Left hindlimb (tissue), 1 donor: ENCODE measurements at places on chromosomes 2 and 18.
A peak's percentile ranks its signal among the peaks of the same experiment; 100 is the strongest.

- DNase-seq = no peak
Observed at GRCh38 chr2:174777347-174778084, 13.2 kb upstream of the CHRNA1 start.

GRCh38 chr2:47225061-47225783, 70.1 kb upstream of the STPG4 start:
- DNase-seq = peak; percentile 77

DNA sequence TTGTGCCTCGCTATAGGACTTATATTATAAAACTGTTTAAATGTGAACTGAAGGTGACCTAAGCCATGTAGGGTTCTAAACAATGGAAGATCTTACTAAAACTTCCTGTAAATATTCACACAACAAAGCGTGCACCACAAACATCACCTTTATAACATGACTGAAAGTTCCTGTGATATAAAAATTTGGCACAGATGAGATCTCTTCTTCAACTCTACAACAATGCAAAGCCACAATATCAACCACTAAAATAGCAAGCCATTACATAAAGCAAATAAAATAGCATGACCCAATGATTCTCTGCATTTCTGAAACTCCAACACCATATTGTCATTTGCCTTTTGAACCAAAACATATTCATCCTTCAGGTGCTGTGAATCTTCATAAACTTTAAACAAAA, 3.5 kb downstream of the YES1 start:
- no peak for DNase-seq

DNA sequence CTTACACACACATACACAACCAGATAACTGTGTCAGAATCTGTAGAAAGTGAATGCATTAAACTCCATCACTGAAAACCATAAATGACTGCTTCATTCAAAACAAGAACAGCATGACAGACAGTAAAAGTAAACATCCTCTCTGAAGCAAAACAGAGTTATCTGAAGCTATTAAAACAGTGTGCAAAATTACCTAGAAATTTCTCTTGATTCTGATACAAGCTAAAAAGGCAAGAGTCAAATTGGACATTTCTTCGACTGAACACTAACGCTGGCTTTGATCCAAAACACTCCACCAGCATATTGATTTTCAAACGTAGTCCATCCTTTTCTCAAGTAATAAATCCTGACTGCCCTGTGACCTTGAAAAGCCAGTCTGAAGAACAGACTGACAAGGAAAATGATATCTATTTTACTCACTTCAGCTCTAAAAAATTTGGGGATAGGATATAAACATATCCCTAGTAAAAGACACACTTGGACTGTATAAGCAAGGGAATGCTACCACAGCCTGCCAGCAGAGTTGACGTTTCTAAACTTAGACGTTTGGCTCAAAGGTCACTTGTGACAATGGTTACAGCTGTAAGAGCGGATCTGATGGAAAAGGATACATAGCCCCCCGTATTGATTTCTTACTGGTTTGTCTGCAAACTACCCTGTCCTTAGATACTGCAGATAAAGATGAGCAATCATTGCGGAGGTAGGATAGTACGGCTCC, 128.9 kb upstream of the ITGB6 start:
- no peak for DNase-seq

- no peak for DNase-seq
Observed at GRCh38 chr18:67964462-67964861, 447.9 kb upstream of the DSEL start.

- no peak for DNase-seq
Observed at GRCh38 chr2:240532031-240532775, 25.6 kb downstream of the ANKMY1 start.

- no peak for DNase-seq
Observed at GRCh38 chr2:235043762-235044500, 92.1 kb downstream of the SH3BP4 start.

DNA sequence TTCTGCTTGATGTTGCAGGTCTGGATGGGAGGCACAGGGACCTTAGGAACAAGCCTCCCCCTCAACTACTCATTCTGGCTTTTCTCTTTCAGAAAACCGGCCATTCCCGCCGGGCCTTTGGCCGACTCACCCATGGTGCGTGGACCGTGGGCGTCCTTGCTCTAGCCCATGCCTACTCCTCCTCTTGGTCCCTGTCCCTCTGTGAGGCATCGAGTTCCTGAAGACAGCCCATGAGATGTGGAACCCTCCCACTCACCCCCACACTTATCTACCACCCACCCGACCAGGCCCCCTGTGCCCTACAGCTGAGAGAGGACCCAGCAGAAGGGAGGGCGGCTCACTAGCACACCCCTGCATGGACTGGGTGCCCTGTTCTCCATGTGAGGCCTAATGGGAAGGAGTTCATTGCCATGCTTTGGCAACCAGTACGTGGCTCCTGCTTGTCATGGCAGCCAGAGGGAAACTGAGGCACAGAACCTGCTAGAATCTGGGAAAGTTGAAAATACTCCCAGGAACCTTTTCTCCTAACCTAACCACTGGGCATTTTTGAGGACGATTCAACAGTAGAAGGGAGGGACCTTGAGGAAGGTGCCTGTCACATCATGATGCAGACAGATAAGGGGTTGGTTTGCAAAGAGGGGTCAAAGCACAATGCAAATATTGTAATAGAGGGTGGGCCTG, 8.5 kb downstream of the SPEG start:
- DNase-seq = no peak

GRCh38 chr2:235988271-235989015, 179.7 kb downstream of the GBX2 start:
- no peak for DNase-seq

DNA sequence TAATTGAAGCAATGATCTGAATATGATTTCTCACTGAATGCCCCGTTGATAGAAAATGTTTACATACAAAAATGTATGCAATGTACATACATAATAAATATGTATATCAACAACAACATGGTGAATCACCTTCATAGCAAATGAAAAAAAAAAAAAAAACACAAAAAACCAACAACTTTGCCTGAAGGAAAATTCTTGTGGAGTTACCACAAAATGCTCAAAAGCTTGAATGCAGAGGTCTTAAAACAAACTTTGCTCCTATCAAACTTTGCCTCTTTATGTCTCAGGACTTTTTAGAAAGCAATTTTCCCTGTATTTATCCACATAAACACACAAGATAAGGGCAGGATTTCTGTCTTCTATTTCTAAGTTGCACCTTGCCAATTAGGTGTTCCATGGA, 92.9 kb upstream of the SIX2 start:
- no peak for DNase-seq

DNA sequence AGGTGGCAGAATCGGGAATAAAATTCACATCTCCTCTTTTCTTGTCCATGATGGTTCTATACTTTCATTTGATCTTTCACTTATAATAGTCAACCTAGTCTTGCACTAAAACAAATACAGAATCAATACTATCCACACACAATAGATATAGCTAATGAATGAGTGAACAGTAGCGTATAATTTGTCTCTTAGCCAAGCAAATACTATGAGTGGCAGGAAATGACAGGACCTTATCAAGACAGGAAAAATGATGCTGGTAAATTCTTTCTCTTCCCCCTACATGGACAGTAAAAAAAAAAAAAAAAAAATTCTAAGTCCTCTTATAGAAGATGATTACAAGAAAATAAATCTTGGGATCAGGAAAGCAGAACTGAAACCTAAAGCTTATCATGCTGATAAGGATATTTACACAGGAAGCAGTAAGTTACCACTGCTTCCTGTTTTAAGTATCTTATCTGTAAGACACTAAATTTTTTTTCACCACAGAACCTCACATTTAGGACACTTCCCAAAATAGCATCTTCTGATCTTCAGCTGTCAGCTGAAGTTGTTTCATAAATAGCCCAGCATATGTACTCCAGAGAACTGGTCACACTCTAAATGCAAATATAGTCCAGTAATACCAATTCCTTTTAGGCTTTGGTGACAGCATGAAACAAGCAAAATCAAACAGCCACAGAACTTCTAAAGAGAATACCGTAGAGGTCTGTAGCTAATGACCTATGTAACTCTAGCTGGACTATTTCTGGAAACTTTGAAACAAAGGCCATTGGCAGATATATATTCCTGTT, 27.0 kb downstream of the IRS1 start:
- no peak for DNase-seq

GRCh38 chr2:56741601-56742102, 557.9 kb downstream of the CCDC85A start:
- peak; percentile 25 for DNase-seq

GRCh38 chr18:58758046-58758445, 86.8 kb downstream of the MALT1 start:
- no peak for DNase-seq

DNA sequence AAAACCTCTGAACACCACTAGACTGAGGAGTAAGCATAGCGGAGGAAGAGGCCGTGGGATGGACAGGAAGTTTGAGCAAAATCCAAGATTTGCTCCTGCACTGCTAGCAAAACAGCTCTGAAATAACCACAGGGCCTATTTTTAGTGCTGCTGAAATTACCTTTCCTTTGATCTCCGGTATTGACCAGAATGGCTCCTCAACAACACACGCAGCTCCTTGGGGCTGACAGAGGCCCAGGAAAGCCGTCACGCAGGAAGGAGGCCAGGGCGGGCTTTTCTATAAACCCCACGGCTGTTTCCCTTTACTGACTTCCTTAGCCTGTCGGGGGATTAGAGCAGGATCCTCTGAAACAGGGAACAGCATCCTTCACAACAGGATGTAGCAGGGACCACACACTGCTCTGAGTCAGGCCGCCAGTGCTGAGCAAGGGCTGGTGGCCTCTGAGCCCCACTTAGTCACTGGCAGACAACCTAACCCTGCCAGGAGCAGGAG, 80.8 kb upstream of the LCLAT1 start:
- no peak for DNase-seq

DNA sequence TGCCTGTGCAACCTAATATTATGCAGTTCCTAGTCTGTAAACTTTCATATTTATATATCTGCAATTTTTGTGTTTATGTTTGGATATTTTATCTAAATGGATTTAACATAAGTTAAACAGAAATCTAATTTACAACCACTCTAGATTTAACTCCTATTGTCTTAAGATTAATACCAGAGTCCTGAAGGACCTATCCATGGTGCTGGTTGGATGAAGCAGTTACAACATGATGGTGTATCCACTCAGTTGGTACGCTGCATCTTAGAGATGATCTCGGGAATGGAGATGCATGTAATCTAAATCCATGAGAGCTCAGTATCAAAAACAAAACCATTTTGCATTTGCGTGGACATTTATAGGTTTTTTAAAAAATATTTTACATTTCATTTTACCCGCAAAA, 745.9 kb upstream of the SLC8A1 start:
- DNase-seq = no peak

- no peak for DNase-seq
Observed at GRCh38 chr2:158619496-158619895, 162.7 kb downstream of the PKP4 start.

DNA sequence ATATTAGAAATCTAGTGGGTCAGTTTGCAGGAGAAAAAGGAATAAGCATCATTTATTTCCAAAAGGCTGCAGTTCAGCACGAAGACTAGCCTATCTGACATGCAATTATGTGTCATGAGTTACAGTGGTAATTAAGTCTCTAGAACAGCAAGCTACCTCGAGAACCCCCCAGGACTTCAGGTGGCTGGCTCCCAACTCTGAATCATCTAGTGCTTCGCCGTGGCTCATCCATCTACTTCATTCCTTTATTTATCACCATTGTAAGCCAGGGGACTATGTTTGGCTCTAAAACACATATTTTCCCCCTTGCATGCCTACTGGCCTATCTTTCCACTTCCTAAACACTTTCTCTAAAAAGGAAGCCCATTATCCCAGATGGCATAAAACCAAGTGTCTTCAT, 121.6 kb downstream of the TXNL1 start:
- peak; percentile 32 for DNase-seq

DNA sequence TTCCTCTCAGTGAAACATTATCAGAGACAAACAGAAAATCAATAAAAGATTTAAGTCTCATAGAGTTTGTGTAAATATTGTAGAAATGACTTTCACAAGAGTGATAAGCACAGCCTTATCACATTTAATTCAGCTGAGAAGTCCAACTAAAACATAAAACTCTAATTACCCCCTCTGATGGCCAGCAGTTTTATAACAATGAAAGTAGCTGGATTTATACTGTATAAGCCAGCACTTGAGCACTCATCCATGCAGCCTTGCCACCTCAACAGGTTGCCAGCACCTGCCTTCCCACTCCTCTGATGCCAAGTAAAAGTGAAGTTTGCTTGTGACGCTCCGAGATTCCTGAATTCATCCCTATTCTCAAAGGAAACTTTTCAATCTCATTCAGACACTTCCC, 103.0 kb upstream of the STK39 start:
- DNase-seq = no peak

- DNase-seq = no peak
Observed at GRCh38 chr2:72094701-72095100, 53.0 kb downstream of the CYP26B1 start.

DNA sequence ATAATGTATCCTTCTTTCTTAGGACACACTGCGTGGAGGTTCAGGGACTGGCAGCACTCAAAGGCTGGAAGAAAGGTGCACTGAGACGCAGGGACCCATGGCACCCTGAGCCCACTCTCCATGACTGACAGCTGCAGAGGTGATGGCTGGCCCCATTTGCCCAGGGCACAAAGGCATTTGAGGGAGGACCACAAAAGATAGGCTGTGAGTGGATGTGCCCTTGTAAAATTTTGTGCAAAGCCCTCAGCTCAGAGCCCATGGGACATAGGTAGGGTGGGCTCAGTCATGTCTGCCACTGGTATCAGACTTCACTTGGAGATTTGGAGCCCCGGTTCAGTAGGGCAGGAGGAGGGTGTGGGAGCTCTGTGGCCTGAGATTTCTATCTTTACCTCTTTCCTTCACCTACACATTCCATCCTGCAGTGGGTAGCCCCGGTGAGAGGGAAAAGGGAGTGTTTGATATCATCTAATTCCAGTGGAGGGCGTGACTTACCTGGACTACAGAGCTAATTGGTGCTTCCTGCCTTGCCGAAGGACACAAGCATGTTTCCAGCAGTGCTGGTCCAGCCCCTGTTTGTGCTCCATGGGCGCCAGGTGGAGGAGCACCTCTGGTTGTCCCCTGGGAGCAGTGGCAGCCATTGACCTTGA, 312.2 kb downstream of the EN1 start:
- no peak for DNase-seq

DNA sequence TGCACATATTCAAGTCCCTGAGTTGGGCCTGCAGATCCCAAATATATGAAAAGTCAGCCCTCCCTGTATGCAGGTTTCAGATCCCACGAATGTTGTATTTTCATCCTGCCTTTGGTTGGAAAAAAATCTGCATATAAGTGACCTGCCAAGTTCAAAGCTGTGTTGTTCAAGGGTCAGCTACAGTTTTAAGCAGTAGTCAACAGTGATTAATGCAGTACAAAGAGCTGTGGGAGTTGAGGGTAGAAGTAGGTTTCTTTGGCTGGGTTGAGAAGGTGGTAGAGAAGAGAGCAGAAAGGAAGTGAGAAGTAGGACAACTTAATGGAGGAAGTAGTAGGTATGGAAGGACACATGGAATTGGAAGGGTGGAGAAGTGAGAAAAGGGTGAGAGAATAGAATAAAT, 127.9 kb downstream of the ANKRD44 start:
- DNase-seq = no peak

DNA sequence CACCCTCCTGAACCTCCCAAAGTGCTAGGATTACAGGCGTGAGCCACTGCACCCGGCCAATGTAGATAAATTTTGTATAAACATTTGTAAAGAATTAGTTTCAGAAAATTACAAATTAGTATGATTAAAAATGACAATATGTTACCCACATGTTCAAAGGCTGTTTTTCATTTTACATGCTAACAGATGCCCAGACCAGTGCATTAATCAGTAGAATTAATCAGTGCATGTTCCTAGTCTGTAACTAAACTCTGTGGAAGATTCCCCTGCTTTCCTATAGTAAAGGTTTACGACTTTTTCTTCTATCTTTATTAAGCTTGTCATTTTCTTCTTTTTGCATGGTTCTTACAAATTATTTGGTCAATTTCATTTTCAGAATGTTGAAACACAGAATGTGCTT, 65.8 kb downstream of the UGGT1 start:
- DNase-seq = no peak
